Activated CD4-positive, alpha-beta memory T cell treated with anti-CD3 and anti-CD28 coated beads, Interleukin-2, amount 10 ng/mL, durations not matched to agents 7 days and 5 days (primary cell): ENCODE measurements at places on chromosomes 12 and 14. TPM values are rescaled to one million over a fixed set of nuclear protein-coding genes. Genes with fewer than 3 reads are reported as not detected.

FAM181A gene
- total RNA-seq = not detected

DNAAF2 gene
- 7.4 TPM for total RNA-seq

CBLN3 gene
- 9.5 TPM for total RNA-seq

DNA sequence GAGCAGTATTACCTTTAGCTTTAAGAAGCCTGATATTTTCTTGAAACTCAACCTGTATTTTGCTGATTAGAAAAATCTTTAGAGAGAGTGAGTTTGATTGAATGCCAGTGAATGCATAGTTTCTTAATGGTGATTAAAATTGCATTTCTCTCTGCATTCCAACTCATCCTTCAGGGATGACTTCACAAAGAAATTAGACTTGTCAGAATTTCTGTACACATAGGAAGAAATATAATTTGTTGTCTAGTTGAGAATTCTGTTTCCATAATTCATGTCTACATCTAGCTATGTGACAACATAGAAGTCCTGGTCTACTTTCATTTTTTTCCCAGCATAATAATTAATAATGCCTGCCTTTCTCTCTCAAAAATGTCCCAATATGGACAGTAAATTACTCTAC, 136.6 kb downstream of the OTOGL start:
- H3K27ac ChIP-seq = no peak overlapping the region
- H3K4me1 ChIP-seq = no peaks in the 10 kb centered on the region
- no peak for DNase-seq
- H3K36me3 ChIP-seq = no peaks in the 10 kb centered on the region

DNA sequence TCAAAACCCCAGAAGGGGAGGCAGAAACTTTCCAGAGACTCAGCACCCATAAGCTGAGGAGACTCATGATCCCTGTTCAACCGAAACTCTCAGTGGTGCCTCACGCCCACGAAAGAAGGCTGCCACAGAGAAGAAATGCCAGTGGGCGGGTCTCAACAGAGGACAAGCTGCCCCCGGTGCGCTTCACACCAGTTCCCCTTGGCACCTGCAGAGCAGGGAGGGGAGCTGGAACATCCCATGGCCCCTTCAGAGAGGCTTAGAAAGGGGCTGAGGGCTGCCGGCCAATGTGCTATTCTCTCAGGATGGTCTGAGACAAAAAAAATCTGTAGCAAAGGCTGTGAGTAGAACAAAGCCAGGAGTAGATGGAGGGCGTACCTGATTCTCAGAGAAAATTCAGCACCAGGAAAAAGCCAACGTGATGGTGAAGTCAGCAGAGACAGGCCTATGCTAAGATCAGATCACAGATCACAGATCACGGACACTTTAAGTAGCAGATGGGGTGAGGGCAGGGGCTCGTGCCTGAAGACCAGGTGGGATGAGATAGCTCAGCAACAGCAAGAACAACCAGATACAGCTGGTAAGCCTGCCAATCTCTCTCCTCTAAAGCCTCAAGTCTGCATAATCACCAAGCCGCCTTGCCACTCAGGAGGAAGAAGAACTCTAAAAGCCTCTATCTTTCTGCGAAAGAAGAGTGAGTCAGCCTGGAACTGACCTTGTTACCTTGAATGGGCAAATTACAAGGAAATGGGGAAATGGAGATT, 206.4 kb upstream of the GRIP1 start:
- no peaks in the 10 kb centered on the region for H3K36me3 ChIP-seq
- no peak overlapping the region for H3K27ac ChIP-seq
- no peaks in the 10 kb centered on the region for H3K4me1 ChIP-seq
- no peak for DNase-seq
